Stimulated activated CD4-positive, alpha-beta T cell treated with anti-CD3 and anti-CD28 coated beads, Interleukin-4, amount 100 ng/mL, for 48 hours (primary cell): ENCODE measurements at places on chromosomes 5 and 9.

- DNase-seq = no peak
Measured at GRCh38 chr9:99475401-99476065, 253.5 kb downstream of the SEC61B start.

- DNase-seq = no peak
Measured at GRCh38 chr9:16068476-16068875, 515.6 kb downstream of the CCDC171 start.

DNA sequence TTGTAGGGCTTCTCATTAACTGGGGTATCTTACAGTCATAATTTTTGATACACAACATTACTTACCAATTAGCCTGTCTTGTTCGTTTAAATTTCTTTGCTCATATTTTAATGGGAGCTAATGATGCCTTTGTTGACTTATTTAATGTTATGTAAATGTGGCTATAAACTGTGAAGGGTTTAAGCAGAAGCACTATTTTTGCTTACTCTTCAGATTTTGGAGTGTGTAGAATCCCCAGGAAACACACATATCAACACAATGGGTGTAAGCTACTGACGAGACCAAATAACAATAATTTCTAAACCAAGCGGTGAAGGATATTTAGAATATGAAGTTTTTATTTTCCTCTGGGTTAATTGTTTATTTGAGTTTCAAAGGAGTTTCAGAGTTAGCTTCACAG, 452.5 kb downstream of the EBF1 start:
- DNase-seq = no peak

DNA sequence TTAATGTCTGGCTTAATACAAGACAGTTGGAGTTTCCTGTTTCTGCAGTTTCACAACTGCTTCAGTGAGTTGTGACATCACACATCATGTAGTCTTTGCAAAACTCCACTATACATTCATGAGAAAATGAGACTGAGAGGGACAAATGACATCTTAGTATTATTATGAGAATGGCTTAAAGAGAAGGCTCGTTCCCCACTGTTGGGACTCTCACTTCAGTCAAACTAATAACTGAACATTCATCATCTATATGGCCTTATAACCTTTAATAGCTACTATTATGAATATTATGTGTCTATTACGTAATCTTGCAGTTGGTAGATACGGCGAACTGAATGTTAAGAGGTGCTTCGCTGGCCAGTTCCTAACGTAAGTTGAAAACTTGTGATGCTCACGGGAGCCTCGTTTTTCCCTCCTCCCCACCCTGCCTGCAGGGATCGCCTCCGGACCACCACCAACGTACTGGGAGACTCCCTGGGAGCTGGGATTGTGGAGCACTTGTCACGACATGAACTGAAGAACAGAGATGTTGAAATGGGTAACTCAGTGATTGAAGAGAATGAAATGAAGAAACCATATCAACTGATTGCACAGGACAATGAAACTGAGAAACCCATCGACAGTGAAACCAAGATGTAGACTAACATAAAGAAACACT, 79.4 kb downstream of the SLC1A3 start:
- DNase-seq = no peak

DNA sequence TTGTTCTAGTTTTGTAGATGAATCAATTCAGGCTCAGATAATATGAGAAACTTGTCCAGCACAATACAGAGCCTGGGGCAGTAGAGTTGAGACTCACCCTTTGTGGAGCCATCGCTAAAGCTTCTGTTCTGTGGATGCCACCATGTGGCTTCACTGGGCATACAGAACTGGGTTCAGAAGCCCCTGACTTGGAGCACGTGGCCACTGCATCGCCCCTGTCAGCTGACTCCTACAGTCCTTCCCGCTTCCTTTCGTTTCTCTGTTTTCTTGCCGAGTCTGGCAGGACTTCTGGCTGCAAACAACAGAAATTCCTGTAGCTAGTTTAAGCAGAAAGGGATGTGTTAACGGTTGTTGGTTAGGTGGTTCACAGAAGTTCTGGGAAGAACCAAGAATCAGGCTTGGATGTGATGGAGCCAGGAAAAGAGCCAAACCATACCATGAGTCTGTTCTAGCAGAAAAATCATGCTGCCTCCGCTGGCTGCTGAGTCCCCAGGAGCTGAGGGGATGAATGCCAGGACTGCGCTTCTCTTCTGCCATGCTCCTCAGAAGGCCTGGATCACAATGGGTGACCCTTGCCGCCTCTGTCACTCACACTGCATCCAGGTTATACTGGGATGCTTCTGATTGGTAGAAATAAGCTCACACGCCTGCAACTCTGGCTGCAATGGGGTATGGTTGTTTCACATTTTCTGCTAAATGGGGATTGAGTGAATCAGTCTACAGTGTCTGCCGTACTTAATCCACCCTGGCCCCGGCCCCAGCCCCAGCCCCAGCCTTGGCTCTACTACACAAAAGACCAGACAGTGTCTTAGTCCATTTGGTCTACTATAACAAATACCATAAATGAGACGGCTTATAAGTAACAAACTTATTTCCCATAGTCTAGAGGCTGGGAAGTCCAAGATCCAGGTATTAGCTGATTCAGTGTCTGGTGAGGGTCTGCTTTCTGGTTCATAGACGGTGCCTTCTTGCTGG, 262.5 kb downstream of the GOLPH3 start:
- DNase-seq = no peak

GRCh38 chr5:132335402-132335801, 34.1 kb upstream of the SLC22A5 start:
- DNase-seq = no peak

- DNase-seq = no peak
Measured at GRCh38 chr5:96026406-96027041, 64.9 kb upstream of the ELL2 start.

- DNase-seq = no peak
Measured at GRCh38 chr9:134913713-134914500, 3.8 kb downstream of the FCN1 start.

DNA sequence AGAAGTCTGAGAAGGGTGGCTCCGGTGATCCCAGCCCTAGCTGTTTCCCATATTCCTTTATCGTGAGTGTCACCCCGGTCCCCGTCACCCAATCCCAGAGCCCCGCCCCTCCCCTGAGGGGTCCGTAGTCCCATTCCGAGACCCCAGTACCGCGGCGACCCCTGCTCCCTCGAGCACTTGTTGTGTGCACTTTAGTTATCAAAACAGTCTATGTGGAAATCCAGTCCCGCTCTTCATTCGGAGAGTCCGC, 223 bp downstream of the LRSAM1 start:
- DNase-seq = no peak
